ENCODE measurements at places on chromosomes 12 and 14.
A peak's percentile ranks its signal among the peaks of the same experiment; 100 is the strongest.

DNA sequence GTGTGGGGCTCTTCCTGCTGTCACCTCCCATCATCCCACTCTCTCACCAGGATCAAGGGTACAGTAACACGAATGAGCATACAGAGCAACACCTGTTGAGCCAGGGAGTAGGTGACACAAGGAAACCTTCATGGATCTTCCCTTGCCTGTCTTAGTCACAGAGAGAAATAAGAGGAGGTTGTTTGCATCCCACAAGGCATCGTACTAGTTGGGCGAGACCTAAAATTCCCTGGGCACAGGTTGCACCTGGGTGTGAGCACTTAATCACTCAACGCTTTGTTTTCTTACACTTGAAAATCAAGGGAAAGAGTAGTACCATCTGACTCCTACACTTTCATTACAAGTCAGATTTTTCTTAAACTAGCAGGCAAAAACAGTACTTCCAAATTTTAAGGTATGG lies 16.6 kb downstream of the CIPC start:
- no peak for DNase-seq

- DNase-seq: no peak
Measured at GRCh38 chr12:32444895-32445294, 45.5 kb downstream of the FGD4 start.

- DNase-seq: no peak
Measured at GRCh38 chr14:104747876-104748275, 5.1 kb upstream of the SIVA1 start.

DNA sequence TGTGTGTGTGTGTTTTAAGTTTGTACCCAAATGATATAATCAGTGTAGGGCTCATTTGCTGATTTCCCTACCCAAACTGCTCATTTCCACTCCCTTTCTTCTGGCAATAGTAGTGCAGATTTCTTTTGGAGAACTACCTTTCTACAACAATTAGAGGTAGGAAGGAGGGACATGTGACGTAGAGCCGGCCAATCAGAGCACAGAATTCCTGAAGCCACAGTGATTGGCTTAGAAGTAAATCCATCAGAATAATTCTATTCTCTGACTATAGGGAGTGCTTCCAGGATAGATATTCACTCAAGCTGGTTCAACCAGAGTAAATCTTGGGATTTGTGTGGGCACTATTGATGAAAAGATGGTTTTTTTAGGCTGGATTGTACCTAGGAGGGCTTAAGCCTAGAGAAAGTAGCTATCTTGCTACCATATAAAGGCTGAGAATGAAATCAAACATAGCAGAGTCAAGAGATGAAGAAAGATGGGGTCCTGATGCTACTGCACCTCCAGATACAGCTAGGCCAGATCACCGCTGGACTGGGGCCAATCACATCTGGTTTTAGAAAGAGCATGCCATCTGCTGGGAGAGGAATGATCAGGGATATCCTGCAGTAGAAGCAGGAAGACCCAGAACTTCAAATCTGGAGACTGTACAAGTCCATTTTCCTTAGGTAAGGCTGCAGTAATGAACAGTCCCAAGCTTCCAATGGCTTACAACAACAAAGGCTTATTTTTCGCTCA lies 54.1 kb upstream of the NUAK1 start:
- DNase-seq: no peak

DNA sequence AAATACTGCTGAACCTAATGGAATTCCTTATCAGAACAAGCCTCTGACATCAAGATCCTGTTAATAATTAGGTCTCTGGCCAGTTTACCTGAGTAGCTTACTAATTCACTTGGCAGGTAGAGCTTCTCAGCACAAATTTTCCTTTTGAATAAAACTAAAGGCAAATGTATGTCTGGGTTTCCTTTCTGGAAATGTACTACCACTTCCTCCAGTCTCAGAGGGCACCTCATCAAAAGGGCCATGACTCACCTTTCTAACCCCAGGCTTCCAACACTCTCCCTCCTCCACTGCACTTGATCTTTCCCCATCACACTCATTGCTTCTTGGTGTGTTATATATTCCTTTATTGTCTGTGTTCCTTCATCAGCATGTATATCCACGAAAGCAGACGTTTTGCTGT lies 90.5 kb downstream of the SLC2A13 start:
- DNase-seq: peak; percentile 12

DNA sequence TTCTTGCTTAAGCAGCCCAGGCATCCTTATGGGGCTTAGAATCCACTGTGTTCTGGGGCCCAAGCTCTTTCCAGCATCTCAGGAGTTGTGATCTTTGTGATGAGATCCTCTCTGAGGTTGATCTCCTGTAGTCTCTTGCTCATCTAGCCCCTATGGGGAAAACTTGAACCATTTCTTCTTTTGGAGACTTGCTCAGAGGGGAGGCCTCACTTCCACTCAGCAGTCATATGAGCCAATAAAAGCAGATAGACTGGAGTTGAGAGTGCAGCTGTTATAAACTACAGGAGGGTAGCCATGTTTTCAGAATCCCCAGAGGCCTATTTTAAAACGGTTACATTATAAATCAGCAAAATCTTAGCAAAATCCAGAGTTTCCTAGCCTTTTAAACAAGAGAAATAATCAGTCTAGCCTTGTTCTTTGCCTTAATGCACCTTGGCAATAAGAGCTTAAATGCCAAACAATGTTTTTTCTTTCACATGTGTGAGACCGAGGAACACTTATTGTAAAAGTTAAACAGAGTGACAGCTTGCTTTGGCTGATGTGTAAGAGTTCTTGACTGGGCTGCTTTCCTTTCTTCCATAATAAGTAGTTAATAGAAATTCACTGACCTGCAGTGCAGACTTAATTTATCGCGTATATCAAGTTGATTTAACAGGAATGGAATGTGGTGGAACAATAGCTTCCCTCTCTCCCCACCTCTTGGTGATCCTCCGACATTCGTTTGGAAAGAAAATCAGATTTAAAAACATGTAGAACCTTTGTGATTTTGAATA lies 168.3 kb downstream of the NEDD1 start:
- no peak for DNase-seq

- DNase-seq: peak; percentile 6
Measured at GRCh38 chr12:10982244-10982643, 4.5 kb downstream of the TAS2R50 start.

DNA sequence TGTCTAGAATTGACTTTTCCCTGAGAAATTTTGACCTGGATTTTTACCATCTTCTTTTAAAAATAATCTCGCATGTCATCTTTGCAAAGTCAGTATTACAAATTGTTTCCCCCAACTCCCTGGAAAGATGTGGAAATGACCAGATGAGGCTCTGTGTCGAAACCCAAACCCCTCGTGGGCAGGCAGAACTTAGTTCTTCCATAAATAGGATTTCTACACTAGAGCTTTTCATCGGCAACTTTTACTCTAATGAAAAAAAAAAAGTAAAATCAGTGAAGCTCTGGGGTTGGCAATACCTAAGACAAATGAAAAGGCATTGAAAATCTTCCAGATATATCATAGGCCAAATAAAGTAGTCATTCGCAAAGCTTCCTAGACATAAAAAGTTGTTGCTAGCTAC lies 17.0 kb downstream of the SSPN start:
- DNase-seq: no peak

DNA sequence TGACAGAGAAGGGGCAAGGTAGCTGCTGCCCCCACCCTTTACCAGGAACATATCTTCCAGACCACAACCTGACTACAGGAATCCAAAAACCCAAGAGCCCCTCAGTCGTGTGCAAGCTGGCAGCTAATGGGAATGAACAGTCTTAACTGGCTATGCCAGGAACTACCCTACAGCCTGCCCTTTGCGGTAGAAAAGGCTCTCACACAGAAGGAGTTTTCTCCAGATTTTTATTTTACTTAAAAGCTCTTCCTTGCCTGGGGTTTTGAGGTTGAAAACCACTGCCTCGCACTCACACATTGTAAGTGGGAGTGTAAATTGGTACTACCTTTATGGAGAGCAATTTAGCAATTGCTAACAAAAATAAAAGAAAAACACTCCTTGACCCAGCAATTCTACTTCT lies 28.3 kb downstream of the PITPNM2 start:
- DNase-seq: no peak

DNA sequence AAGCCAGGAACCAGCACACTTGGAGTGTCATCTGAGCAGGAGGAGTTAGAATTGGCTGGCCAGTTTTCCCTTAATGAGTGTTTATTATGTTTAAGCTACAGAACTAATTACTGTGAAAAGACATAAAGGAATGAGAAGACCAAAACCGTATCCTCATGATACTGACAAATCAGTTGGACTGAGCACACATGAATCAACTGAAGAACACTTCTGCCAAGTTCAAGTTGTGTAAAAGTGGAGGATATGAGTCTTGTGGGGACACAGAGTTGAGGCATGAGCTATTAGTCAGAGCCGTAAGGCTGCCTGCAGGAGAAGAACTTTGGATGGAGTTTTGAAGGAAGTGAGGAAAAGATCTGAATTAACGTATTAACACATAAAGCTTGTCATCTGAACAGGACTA lies 43.1 kb downstream of the HMGA2 start:
- no peak for DNase-seq

DNA sequence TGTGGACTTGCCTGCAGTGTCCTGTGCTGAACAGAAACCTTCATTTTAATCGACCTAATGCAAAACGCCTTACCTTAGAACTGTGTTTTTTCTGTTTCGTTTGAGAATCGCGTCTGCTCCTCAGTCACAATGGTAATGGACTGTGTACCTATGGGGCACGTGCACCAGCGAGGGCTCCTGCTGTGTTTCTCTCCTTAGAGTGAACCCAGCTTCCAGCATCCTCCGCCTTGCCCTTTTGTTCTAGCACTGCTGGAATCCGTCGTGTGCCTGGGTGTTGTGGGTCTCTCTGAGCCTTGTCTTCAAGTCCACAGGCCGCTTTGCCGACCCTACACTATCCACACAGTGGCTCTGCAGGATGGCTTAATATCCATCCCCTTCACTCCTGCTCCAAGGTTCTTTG lies 3.6 kb downstream of the AMN start:
- no peak for DNase-seq

- no peak for DNase-seq
Measured at GRCh38 chr14:85475113-85475512, 54.8 kb upstream of the FLRT2 start.

GRCh38 chr14:34252227-34252626 lies 209.8 kb downstream of the SPTSSA start:
- DNase-seq: no peak

GRCh38 chr12:99055299-99055698 lies 410.2 kb downstream of the APAF1 start:
- DNase-seq: no peak

- no peak for DNase-seq
Measured at GRCh38 chr12:102797528-102797927, 119.5 kb downstream of the PAH start.

GRCh38 chr12:40262657-40263056 lies 37.9 kb downstream of the LRRK2 start:
- no peak for DNase-seq

- DNase-seq: no peak
Measured at GRCh38 chr12:99722690-99723486, 75.3 kb downstream of the GARIN6 start.

DNA sequence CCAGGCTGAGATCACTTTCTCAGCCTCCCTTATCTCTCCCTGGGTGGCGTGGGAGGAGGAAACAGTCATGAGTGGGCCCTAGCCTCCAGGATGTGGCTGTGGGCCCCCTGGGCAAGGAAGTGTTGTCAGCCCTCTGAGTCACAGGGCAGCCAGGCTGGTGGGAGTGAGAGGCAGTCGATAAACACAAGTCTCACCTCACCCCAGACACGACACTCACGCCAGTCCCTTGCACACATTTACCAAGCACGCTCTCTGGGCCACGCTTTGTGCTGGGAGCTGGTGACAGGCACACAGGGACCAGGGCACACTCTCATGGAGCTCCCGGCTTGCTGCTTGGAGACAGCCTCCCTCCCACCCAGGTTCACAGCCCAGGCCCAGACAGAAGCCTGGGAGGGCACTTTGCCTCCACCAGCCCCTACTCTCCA lies 1.9 kb upstream of the KRT79 start:
- peak; percentile 57 for DNase-seq

DNA sequence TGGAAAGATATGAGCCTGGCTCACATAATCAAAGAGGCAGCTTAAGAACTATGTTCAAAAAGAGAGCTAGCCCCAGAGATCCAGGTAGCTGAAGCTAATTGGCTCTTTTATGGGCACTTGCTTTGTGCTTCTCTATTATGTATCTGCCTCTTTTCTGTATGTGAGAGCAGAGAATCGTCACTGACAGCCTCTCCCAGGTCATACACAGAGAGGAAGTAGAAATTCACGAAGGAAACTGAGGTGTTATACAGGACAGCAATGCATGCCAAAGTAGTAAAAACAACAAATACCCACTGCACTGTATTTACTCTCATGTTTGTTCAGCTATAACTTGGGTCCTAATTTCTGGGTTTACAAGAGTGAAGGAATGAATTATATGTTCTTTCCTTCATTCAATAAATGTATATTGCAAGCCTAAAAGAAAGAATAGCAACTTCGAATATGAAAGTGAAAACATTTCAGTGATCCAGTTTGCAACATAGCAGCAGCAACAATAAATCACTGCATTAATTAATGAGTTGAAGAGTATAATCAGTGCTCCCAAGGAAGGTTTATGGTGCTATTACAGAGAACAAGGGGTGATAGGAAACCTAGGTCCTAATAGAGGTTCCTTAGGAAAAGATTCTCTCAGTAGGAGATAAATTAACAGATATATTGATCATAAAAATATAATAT lies 47.1 kb upstream of the ATXN7L3B start:
- DNase-seq: no peak

DNA sequence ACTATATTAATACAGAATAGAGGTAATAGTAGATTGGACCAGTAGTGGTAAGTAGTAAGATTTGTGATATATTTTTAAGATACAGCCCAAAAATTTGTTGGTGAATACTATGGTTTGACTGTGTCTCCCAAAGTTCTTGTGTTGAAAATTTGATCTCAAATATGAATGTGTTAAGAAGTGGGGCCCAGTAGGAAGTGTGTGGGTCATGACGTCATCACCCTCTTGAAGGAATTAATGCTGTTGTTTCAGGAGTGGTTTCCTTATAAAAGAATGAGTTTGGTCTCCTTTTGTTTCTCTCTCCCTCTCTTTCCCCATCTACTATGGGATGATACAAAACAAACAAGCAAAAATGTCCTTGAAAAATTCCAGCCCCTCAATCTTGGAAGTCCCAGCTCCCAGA lies 16.3 kb downstream of the LUM start:
- DNase-seq: no peak

GRCh38 chr12:75269209-75269608 lies 59.6 kb upstream of the KCNC2 start:
- DNase-seq: no peak

DNA sequence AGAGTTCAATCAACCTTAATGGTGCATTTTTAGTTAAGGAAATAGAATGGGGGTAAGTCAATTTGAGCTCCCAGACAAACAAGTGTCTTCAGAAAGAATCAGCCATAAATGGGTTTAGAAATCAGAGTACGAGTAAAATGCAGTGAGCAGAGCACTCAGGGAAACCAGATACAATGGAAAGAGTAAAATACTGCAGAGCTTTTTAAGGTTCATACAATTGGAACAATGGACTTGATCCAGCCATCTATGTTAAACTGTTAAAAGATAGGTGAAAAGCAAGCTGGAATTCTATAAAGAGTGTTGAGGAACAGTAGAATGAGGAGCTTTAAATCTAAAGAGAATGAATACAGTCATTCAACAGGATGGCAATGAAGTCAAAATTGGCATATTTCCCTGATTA lies 23.8 kb upstream of the PCNX4 start:
- DNase-seq: no peak
